ENCODE measurements at places on chromosomes 3 and 15.

GRCh38 chr15:74903676-74904075 is 3.0 kb downstream of the FAM219B start:
- no peak for DNase-seq

GRCh38 chr3:151262871-151263525 is 15.3 kb downstream of the P2RY14 start:
- no peak for DNase-seq

- no peak for DNase-seq
Observed at GRCh38 chr15:81751256-81751655, 294.6 kb downstream of the MEX3B start.

DNA sequence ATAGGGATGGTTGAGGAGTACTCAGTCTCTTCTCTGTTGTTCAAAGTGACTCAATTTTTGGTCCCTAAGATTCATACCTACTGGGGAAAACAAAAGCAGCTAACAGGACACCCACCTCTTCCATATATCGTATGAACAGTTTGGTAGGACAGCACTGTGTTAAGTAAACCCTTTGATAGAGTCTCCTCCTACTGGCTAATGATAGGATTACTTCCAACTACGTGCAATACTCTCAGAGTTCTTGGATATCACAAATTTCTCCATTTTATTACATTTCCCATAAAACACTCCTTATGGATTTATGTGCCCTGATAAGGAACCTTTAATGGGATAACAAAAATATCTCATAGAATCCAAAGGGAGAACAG is 200.2 kb upstream of the GOLGA6L4 start:
- DNase-seq, result peak; percentile 8

- DNase-seq, result peak; percentile 77
Observed at GRCh38 chr15:34318277-34319079, 19.1 kb downstream of the SLC12A6 start.

DNA sequence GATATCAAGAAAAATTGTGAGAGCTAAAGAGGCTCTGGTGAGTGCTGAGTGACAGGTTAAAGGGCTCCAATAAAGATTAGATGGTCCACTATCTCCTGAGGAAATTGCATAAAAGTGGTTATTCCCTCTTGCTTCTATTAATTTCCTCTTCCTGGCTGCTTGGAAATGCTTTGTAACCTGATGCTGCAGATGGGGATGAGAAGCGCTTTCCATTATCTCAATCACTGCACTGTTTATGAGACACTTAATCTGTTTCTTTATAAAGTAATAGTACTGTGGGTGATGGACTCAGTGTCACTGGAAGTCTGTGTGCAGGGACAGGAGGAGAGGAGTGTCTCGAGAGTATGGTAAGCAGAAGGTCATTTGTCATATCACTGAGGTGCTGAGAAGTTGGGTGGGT is 305.3 kb downstream of the EPHB1 start:
- no peak for DNase-seq

Data from suppressor macrophage treated with lipopolysaccharide for 4 hours (primary cell).